ENCODE measurements at places on chromosomes 11 and 22.

GRCh38 chr22:35102663-35103062 is 36.7 kb downstream of the ISX start:
- DNase-seq: no peak

GRCh38 chr22:49760280-49760629 is 67.4 kb downstream of the BRD1 start:
- DNase-seq: no peak

DNA sequence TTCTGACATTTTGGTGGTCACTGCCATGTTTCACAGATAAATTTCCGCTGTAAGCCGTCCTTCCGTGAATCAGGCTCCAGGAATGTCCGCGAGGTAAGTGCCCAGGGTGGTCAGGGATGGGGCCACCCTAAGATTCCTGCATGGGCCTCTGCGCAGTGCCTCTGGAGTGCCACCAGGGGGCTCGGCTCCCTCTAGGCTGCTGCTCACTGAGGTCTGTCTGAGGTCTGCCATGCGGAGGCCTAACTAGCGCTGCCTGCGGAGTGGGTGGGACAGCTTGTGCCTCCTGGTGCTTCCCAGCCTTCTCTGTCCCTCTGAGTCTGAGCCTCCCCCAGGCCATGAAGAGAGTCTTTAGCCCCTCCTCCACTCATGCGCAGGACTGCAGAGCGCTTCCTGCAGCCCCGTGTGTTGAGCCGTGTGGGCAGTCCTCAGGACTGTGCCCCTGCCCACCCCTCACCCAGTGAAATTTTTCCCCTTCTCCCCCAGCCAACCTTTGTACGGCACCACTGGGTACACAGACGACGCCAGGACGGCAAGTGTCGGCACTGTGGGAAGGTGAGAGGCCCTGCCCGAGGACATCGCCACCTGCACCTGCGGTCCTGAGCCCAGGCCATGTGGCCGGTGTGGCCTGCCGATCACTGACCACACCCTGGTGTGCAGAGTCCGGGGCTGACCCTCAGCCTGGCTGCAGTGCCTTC is 11.9 kb upstream of the MDK start:
- no peak for DNase-seq

GRCh38 chr11:65420979-65421793 is 1.4 kb upstream of the NEAT1 start:
- DNase-seq: peak; percentile 79

DNA sequence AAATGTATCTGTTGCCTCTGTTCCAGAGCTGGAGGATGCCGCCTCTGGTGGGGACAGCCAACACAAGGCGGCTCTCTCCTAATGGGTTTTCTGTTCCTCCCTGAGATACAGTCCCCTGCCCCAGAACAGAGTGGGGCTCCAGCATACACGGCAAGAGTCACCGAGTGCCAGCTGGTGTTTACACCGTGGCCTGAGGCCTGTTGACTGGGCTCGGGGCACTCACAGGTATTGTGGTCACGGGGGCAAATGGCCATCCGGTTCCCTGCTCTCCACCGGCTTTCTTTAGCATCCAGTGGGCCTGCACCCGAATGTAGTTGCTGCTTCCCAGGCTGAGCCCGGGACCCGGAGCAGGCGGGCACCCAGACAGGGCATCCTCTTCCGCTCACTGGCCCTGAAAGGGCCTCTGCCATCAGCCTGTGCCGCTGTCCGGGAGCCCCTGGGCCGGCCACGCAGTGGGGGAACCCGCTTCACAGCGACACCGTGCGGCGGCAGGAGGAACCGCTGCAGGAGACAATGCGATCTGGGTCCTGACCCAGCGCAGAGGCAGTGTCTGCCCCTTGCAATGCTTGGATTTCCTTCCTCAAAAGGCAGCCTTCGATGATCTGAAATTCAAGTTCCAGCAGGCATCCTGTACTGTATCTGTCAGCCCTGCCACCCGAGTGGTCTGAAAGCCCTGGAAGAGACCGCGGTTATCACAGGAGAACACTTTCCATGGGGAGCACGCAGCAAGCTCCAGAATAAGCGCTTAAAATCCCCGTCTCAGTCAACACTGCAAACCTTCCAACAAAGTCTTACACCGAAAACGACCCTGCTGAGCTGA is 859 bp upstream of the KRTAP5-5 start:
- DNase-seq: peak; percentile 8

All from nucleus accumbens (tissue), 56 donors.